ENCODE measurements at places on chromosomes 5 and 9.

- no peak for DNase-seq
Measured at GRCh38 chr9:26078706-26079105, 400.5 kb upstream of the TUSC1 start.

- DNase-seq, result no peak
Measured at GRCh38 chr5:120683580-120683979, 219.5 kb downstream of the PRR16 start.

DNA sequence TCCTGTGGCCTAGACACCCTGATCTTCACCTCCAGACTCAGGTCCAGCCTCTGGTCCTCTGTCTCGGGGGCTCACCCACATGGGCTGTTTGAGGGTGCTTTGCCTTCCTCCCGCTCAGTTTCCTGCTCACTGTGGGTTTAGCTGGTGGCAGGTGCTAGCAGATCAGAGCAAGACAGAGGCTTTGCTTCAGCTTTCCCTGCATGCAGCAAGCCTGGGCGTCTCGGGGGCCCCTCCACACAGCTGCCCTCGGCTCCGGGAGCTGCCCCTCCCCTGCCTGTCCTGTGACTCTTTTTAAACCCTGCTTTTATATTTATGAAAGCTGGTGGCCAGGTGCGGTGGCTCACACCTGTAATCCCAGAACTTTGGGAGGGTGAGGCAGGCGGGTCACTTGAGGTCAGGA lies 14.6 kb downstream of the MRPL36 start:
- DNase-seq, result no peak

DNA sequence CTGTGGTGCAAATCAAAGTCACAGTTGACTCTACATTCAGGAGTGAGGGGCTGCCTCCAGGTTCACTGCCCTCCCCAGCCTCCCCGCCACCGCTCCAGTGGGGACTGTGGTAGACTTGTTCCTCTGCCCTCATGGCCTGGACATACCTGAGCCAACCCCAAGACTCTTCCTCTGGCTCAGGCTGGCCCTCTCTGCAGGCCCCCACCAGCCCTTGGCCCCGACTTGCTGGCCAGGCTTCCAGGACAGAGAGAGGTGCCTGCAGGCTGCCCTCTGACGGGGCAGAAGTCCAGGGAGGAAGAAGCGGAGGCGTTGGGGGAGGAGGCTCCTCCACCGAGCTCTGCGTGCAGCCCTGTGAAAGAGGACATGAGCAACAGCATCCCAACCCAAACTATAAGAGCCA lies 2.8 kb upstream of the SARDH start:
- DNase-seq, result no peak

- no peak for DNase-seq
Measured at GRCh38 chr9:35834260-35835215, 5.5 kb downstream of the TMEM8B start.

- DNase-seq, result no peak
Measured at GRCh38 chr5:57575839-57576238, 93.2 kb upstream of the ACTBL2 start.

Data from stimulated activated CD4-positive, alpha-beta T cell treated with anti-CD3 and anti-CD28 coated beads, Interleukin-15, amount 100 ng/mL, for 1 hour (primary cell).